ENCODE measurements at places on chromosomes 2 and 18.

- no peak for DNase-seq
Measured at GRCh38 chr2:107027205-107027604, 141.2 kb upstream of the ST6GAL2 start.

DNA sequence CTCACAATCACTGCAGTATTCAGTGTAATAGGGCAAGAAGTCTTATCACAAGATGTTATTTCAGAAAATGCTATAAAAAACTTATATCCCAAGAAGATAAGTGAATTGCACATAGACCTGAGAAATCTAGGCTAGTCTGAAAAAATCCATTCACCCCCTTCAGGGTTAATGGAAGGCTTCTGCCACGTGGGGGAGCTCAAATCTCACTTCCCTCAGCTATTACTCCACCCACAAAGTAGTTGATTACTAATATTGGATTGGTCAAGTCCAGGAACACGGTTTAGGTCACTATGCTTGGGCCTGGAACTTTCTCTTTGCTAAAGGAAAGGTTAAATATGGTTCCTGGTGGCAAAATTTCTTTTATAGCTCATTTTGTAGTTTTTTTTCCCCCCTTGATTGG, 51.2 kb upstream of the ADAM23 start:
- no peak for DNase-seq

GRCh38 chr2:78676921-78677696, 348.4 kb upstream of the REG3G start:
- no peak for DNase-seq

DNA sequence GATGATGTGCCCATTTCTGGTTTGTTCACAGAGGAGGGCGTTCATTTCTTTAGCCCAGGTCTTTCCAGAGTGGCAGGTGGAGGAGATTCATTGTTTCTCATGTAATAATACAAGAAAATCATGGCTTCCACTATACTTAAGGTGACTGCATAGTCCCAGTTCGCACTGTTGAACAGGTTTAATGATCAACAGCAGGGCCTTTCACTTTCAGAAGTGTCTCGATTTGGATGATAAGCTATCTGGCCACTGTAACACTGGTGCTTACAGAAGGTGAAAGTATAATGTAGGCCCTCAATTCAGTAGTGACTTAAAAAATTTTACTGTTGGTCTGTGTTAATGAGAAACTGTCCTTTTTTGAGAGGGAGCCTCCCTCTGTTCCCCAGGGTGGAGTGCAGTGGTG, 1.4 kb downstream of the RMC1 start:
- DNase-seq: no peak

DNA sequence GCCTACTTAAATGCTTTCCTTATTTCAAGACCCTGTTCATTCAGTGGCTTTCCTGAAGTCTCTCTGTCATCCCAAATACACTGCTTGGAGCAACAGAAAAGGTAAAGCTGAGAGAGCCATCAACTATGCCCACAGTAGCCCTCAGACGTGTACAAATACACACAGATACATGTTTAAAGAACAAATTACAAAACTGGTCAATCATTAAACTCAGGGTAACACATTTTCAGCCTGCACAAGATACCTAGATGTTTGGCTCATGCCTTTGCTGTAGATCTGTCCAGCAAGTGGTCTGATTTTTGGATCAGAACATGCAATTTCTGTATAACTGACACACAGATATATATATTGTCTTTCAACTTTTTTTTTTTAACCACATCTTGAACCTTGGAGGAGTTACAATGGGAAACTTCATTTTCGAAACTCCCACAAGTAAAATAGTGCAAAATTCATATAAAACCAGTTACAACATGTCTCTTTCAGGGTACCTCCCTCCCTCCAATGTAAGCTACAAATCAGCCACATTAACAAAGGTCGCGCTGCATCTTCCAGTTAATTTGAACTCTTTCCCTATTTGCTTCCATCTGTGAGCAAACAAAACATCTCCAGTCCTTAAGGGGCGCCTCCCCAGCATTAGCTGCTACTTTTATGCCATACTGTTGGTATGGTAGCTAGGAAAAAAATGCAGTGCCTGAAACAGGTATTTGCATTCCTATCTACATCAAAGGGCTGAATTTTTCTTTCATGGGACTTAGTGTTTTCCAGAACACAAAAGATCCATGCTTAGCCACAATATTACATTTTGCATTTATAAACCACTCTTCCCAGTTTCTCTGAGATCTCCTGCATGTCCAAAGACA, 311.9 kb downstream of the NRXN1 start:
- no peak for DNase-seq

GRCh38 chr2:127044977-127045661, 61.8 kb downstream of the BIN1 start:
- DNase-seq: no peak

- no peak for DNase-seq
Measured at GRCh38 chr2:196783431-196784094, 15.9 kb downstream of the GTF3C3 start.

GRCh38 chr2:233156001-233156400, 95.5 kb upstream of the ATG16L1 start:
- no peak for DNase-seq

DNA sequence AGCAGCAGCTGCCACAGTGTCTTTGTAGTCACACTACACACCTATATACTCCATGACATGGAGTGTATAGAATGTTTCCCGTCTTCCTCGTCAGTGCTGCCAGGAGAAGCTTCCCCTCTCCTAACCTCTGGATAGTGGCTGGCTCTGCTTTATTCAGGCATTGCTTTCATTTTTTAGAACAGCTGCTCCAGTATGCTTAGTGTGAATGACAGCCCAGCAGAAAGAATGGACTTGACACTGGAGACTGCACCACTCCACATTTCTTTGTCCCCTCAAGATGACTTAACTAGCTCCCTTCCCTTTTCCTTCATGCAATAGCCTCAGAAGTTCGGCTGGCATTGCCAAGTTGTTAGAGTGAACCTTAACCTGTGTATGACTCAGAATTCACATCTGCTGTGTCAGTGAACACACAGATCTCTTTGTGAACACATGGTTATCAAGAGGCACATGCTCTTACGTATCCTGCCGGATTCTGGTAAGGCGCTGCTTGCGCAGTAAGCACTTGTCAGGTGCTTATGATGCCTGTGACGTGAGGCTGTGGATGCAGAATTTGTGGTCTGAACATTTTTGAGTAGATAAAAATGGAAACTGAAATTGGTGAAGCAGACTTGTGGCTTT, 73.9 kb downstream of the NEDD4L start:
- DNase-seq: no peak

- DNase-seq: no peak
Measured at GRCh38 chr2:151357359-151357758, at the start of gene TNFAIP6. TSS of gene TNFAIP6 (plus strand) at chr2:151357592. CDS start at chr2:151357667, 75 bp downstream.

- DNase-seq: no peak
Measured at GRCh38 chr18:37476182-37476581, 89.4 kb downstream of the CELF4 start.

DNA sequence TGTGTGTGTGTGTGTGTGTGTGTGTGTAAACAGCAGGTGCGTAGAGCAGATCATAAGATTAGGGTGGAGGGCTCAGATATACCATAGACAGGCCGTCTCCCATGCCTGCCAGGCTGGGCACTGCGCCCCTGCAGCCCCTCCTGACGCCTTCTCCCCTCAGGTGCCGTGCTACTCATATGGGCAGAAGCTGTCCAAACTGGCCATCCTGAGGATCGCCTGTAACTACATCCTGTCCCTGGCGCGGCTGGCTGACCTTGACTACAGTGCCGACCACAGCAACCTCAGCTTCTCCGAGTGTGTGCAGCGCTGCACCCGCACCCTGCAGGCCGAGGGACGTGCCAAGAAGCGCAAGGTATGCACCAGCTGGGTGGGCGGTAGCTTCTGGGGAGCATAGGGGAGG, 10.0 kb downstream of the ATOH8 start:
- DNase-seq: no peak

DNA sequence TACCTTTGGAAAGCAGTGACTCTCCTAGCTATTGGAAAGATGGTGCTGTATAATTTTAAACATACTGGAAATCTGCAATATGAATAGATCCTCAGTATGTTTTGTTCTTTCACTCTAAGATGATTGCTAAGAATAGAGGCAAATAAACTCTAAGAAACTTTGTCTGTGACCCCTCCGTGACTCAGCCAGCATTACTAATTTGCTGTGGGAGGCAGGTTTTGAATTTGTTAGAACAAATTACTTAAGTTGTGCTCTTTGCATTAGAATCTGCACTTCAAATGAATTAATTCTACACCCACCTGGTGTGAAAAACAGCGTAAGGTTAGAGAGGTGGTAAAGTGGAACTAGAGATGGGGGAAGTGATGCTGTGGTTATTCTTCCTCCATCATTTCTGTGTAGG, 142.2 kb downstream of the RAPGEF4 start:
- DNase-seq: no peak

GRCh38 chr2:50515638-50516037, 516.3 kb downstream of the NRXN1 start:
- DNase-seq: no peak

DNA sequence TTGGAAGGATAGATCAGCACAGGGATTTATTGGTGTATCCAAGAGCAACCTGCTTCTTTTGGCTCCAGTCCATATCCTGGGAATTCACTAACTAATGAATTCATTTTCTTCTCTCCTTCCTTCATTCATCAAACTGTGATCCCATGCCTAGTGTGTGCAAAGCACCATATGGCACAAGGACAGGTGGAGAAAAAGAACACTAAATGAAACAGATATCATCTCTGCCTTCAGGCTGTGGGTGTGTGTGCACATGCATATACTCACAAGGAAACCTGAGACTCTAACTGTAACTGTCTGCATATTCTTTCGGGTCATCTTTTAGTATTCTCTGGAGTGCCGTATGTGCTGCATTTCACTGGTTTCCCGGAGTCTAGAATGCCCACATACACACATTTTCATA, 20.2 kb downstream of the TNP1 start:
- no peak for DNase-seq

DNA sequence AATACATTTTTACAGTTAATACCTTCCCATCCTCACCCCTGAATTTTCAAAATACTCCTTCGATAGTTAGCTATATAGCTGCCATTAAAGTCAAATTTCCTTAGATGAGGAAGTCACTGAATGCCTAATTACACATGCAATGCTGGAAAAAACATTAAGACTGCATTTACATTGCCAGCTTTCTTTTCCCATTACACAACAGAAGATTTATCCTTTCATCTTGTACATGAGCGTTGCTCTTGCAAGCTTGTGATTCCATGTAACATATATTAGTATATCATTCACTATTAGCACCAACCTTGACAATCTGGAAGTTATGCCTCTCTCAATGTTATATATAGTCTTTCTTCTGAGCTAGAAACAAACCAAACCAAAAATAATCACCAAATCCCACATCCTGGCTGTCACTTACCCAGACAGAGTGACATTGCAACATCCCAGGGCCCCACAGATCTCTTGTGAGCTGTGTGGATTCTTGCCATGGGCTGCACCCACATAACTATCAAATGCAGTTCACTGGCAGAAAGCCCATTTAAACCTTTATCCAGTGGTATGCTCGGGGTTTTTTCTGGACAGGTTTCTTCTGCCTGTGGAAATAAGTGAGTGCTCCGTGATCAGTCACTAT, 79.2 kb upstream of the PAPOLG start:
- no peak for DNase-seq

DNA sequence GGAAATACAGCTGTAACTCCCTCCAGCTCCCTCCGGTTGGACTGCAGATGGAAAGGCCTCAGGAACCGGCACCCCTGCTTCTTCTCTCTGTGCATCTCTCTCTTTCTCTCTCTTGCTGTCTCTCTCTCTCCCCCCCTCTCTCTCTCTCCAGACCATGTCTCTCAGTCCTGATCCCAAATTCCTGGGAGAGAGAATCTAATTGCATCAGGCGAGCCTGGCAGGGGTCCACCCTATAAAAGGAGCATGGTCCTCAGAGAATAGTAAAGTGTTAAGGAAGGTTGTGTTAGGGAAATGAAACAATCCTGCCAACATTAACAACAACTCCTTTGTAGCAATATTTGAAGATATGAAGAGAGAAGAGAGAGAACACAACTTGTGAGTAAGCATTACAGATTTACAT, 36.7 kb downstream of the VIT start:
- DNase-seq: no peak

DNA sequence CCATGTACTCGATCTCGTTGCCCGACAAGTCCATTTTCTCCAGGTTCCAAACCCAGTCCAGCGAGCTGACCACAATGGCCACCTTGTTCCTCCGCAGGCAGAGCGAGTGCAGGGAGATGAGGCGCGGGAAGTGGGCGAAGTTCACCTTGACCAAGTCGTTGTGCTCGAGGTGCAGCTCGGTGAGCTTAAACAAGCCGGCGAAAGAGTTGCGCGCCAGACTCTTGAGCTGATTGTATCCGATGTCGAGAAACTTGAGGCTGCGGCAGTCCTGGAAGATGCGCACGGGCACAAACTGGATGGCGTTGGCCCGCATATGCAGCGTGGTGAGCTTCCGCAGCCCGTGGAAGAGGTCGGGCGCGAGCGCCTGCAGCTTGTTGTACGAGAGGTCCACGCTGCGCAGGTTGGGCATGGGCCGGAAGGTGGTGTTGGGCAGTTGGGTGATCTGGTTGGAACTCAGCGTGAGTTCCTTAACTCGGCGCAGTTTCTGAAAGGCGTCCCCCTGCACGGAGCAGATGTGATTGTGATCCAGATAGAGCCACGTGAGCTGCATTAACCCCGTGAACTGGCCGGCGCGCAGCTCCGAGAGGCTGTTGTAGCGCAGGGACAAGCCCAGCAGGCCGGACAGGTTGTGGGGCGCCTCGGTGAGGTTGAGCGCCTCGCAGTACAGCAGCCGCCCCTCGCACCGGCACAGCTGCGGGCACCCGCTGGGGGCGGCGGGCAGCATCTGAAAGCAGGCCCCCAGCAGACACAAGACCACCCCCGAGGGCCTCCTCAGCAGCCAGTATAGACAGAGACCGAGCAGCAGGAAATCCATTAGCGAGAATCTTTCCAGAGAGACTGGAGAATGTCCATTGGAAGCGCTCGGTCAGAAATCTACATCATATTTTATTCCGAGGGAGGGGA, 1.3 kb downstream of the LRRTM1 start:
- no peak for DNase-seq

DNA sequence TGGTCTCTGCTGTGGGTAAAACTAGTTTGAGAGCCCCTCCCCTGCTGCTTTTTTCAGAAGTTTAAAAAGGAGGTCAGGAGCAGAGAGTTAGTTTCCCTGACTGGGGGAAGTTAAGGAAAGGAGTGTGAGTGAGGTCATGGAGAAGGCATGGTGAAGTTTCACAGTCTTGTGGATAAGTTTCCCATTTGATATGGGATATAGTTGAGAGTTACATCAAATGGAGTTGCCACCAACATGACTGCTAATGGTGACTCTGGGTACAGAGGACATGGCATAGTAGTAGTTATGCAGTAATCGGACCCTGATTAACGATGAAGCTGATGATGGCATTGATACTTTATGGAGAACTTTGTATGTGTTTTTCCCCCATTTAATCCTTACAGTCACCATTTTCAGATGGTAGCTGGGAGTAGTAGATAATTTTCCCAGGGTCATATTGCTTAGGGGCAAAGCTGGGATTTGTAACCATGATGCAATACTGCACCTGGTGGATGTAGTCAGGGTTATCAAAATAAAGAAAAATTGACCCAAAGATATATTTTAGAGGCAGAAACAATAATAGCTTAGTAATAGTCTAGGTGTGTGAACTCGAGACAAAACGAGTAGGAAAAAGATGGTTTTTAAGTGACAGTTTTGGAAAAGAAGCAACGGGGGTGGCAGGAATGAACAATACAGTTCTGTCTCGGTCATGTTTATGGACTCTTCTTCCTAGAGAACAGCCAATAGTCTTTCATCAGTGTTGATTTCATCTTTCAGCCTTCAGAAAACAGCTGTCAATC, 74.6 kb downstream of the FMNL2 start:
- DNase-seq: no peak

GRCh38 chr2:66815886-66816285, 381.0 kb downstream of the MEIS1 start:
- DNase-seq: no peak
